CD4-positive, alpha-beta T cell treated with Interleukin-10 for 1 hour (primary cell): ENCODE measurements at places on chromosomes 3 and 15.

GRCh38 chr3:71416876-71417275 is 166.7 kb downstream of the FOXP1 start:
- peak; percentile 63 for DNase-seq

- DNase-seq, result no peak
Measured at GRCh38 chr15:72141171-72142084, 23.2 kb downstream of the SENP8 start.

DNA sequence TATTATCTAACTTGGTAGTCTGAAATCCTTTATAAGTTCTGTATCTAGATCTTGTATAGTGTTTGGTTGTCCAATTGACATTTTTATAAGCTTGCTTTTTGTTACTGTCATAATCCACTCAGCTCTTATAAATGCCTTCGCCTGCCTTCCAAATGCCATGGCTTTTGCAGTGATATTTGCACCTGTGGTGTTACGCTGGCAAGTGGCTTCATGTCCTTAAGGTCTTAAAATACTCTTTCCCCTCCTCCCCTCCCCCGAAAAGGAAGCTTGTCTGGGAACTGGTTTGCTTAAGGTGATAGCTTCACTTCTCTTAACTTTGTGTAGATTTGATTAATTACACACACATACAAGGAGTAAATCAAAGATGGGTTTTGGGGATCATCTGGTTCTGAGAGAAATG is 62.0 kb downstream of the ABHD2 start:
- DNase-seq, result no peak

DNA sequence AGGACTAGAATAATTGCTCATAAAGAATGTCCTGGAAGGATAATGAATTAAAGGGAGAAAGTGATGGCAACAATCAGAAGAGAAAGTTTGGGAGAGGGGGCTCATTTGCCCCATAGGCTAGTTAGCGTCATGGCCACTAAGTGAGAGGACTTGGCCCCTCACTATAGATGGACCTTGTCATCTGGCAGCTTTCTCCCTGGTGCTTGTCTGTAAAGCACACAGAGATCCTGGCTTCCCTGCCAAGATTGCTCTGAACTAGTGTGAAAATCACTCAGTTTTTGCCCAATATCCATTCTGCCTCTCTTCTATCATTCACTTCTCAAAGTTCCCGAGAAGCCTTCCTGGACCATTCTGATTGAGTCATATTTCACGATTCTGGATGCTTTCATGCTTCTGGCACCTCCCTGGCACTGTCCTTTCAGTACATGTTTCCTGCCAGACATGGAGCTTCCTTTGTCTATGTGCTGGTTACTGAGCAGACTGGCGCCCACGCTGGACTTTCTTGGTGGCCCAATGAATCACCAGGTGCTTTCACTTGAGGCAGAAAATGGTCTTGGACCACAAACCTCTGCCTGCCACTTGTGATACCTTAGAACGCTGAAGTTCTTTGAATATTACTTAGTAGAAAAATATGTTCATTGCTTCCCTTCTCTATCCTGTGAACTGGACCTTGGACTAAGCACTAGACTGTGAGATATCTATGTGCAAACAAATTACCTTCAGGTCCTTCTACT is 709.6 kb upstream of the CFAP20DC start:
- DNase-seq, result no peak

GRCh38 chr3:132083583-132084279 is 48.9 kb upstream of the CPNE4 start:
- no peak for DNase-seq

DNA sequence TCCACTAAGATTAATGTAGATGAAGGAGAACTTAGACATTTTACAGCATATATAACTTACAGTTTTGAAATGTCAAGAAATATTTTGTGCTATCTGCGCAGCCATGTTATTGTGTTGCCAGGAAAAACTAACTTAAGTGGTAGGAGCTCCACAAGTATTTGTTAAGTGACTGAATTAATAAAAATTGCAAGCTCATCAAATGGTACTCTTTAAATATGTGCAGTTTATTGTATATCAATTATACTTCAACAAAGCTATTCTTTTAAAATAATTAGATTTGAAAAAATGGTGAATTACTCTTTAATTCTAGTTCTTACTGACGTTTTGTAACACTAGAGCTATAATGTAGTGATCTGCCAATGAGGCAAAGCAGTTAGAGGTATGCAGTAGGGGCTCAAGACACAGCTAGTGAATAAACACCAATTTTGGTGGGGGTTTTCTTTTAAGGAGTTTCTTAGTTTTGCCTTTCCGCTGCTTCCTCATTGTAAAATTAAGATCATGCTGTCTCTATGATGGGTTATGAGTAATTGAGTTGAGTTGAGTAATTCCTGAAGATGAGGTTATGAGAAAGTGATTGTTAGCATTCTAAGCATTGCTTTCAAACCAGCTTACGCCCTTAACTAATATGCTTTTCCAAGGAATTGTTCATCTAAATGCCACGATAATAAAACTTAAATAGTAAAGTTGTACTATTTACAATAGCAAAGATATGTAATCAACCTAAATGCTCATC is 10.9 kb upstream of the LXN start:
- DNase-seq, result no peak

DNA sequence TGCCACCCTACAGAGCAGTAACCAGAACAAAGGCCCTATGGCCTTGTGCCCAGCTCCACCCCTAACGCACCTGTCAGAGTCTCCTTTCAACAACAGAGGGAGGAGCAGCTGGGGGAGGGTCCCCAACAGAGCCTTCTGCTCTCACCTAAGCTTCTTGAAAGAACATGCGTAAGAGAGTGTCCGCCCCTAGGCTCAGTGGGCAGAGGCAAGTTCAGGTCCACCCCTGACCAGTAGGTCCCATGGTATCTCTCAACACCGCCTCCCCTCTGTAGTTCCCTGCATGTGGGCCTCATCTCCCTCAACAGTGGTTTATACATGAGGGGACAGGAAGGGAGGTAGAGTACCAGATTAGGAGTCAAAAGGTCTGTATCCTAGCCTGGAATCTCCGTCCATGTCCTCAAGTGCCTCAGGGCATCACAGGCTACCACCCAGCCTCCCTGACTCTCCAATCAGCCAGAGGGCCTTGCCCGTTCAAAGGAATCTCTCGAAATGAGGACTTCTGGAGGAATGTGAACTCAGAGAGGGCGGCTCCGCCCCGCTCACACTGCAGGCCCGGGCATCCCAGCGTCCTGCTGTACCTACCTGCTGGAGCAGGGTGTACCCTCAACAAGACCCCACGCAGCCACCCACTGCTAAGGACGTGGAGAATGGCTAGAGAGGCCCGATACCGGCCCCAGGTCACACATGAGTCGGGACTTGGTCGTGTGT is 680 bp downstream of the POC1A start:
- DNase-seq, result no peak

DNA sequence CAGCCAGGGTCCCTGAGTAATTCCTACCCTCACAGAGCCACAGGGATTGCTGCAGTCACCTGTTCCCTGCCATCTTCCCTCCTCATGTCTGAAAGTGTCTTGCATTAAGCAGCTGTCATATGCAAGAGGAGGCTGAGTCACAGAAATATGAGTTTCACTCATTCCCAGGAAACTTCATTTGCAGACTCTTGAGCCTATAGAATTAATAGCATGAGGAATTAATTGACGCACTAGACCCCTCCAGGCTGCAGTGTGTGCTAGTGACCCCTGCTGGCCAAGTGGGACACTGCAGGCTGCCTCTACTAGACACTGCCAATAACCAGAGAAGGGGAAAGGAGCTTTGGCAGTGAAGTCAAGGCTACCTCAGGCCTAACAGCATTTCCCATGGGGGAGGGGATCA is 50.6 kb upstream of the SLC6A1 start:
- peak; percentile 11 for DNase-seq

DNA sequence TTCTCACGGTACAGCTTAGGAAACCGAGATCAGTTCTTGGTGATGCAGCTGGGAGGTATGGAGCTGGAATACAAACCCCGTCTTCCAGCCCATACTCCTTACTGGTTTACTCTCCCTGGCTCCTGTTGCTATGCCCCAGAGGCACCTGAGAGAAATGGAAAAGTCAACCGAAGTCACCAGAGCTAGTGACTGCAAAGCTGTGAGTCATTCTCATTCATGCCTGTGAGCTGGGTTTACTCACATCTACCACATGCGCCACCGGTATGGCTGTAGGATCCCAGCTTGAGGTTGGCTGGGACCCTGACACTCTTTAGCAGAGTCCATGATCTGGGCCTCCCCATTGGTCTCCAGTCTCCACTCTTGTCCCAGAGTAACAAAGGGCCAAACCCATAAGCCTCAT is 111.5 kb upstream of the ETV5 start:
- no peak for DNase-seq

GRCh38 chr3:130975251-130975650 is 51.4 kb downstream of the ASTE1 start:
- DNase-seq, result no peak

GRCh38 chr3:34837848-34838741 is 801.2 kb upstream of the ARPP21 start:
- no peak for DNase-seq

DNA sequence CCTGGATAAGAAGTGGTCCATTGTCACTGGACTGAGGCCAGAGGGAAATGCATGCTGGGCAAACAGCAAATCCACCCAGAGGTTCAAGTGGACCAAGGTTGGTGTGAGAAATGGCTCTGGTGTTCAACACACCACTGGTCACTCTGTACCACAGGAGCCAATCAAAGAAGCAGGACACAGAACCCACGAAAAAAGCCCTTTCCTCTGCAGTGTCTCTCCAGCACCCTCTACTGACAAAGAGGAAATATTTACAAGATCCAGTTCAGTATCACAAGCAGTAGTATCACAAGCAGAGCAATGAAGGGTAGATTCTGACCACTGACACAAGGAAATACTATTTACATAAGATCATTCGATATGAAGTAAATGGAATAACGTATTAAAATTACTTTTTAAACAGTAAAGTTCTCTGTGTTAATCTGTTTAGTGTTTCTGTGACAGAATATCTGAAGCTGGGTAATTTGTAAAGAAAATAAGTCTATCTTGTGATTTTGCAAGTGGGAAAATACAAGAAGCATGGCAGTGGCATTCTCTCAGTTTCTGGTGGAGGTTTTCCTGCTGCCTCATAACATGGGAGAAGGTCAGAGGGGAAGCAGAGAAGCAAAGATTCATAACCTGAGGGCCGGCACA is 390.7 kb downstream of the EFHB start:
- no peak for DNase-seq

DNA sequence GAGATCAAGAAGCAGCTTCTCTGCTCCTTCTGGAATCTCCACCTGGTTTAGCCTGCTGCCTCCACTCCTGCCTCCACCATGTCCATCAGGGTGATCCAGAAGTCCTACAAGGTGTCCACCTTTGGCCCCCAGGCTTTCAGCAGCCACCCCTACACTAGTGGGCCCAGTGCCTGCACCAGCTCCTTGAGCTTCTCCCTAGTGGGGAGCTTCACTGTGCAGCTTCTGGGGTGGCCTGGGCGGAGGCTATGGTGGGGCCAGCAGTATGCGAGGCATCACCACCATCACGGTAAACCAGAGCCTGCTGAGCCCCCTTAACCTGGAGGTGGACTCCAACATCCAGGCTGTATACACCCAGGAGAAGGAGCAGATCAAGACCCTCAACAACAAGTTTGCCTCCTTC is 2.4 kb upstream of the KPNA4 start:
- DNase-seq, result no peak

DNA sequence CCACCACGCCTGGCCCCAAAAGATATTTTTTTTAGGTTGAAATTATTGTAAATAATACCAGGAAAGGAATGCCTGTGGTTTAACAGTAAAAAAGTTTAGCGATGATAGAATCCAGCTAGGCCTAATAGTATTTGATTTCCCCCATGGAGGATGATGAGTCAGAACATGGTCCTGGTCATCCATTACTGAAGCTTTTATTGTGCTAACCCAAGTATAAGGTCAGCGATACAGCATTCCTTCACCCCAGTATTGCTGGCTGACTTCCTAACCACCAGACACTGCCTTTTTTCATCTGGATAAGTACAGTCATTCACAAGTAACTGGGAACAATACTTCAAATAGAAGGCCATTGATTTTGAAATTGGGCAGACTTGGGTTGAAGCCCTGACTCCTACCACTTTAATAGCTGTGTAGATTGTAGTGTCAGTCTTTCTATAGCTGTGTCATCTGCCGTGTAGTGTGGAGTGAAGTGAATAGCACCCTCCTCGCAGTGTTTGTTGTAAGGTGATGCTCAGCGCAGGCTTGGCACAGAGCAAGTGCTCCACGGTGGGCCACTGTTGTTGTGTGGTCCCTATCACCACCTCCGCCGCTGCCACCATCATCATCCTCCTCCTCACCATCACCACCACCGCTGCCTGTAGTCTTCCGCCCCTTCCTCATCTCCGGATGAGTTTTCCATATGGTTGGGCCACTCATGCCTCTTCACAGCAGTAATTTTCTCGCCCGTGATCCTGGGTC is 436.0 kb upstream of the TPM1 start:
- no peak for DNase-seq

DNA sequence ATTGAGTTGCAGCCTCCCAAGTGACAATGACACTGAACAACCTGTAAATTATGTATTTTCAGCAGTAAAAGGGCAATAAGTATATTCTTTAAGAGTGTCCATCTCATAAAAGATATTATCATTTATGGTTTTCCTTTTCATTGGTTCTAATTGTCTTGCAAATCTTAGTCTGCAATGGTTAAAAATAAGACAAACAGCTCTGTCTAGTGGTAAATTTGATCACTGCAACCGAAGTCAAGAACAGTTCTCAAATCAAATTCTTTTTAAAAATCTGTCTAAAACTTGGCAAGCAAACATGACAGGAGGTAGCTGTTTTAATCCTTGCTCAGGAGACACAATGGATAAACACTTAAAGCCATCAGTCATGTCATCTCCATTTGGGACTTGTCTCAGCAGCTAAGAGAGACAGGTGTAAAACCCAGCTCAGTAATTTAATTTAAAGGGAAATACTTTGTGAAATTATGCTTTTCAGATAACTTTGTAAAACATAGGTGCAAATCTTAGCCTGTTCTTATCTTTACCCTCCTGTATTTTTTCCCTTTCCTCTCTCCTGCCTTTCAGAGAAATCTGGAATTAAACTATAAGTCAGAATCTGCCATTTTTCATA is 150.3 kb upstream of the ARHGEF26 start:
- no peak for DNase-seq

- DNase-seq, result no peak
Measured at GRCh38 chr15:63597038-63597790, at the start of gene FBXL22. Gene FBXL22, plus strand, starts transcription at chr15:63597387. Its CDS starts 6 bp downstream, at chr15:63597393.

DNA sequence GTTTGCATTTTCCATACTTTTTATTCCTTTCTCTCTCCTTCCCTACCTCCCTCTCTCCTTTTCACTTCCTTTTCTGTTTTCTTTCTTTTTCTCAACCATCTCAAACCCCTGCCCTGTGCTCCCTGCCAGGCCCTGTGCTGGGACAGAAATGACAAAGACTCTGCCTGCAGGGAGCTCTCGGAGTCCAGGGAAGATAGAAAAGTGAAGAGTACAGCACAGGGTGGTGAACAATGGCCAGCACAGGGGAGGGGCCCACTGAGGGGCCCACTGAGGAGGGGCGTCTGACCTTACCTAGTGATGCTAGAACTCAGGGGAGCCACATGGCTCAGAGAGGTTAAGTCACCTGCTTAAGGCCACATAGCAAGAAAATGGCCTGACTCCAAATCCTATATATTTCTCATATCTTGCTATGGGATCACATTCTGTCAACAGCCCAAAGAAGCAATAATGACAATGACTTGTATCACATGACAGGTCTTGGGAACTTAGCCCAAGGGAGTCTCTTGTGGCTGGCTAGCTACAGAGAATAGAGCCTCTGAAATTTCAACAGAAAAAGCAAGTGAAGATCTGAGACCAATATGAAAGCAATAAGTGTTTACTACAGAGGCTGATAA is 44.3 kb upstream of the ATP2B2 start:
- DNase-seq, result no peak
